ENCODE measurements at places on chromosomes 4 and X. TPM values are rescaled to one million over a fixed set of nuclear protein-coding genes. Genes with fewer than 3 reads are reported as not detected.

The GPAT3 gene
- 8.3 TPM for total RNA-seq

The MAGEB17 gene
- not detected for total RNA-seq

The FAM13A gene
- total RNA-seq = 33.4 TPM

The ADAM29 gene
- not detected for total RNA-seq

The PABPC1L2B gene
- total RNA-seq = not detected
